ENCODE measurements at places on chromosomes 13 and 19.

DNA sequence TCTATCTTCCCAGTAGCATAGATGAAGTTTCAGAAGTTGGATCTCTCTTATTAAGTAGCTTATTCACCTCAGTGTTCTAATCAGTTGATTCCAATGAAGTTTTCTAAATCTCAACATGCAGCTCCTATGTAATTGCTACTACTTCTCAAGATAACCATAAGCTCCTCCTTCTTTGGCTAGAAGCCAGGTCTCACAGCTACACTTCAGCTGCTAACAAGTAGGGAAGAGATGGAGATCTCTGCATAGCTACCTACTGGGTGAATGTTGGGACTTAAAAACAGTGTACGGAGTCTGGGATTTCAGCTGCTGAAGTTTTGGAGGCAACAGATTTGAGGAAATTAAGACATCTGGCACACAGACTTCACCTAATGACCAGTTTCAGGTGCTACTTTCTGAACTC is 661.0 kb downstream of the SLITRK1 start:
- peak; percentile 16 for DNase-seq

GRCh38 chr13:48437371-48437770 is 24.5 kb upstream of the LPAR6 start:
- DNase-seq = peak; percentile 39

- DNase-seq = no peak
Observed at GRCh38 chr19:5130371-5131030, 161.6 kb downstream of the KDM4B start.

DNA sequence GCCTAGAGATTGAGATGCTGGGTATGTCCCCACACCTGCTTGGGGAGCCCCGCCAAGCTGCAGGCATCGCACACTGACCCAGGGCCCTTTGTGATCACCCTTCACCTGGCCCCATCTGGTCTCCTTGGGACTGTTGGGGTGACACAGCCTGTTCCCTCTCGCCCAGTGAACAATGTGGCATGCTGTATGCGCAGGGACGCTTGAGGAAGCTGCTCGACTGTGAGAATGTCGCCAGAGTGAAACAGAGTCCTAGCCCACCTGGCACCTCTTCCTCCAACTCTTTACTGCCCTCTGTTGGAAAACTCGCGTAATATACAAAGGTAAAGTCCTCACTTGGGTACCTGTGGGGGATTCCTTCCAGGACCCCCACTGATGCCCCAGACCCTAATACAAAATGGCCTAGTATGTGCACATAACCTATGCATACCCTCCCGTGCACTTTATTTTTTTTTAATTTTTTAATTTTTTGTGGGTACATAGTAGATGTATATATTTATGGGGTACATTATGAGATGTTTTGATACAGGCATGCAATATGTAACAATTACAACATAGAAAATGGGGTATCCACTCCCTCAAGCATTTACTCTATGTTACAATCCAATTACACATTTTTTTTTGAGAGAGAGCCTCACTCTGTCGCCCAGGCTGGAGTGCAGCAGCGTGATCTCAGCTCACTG is 9.0 kb downstream of the BLOC1S3 start:
- DNase-seq = no peak

DNA sequence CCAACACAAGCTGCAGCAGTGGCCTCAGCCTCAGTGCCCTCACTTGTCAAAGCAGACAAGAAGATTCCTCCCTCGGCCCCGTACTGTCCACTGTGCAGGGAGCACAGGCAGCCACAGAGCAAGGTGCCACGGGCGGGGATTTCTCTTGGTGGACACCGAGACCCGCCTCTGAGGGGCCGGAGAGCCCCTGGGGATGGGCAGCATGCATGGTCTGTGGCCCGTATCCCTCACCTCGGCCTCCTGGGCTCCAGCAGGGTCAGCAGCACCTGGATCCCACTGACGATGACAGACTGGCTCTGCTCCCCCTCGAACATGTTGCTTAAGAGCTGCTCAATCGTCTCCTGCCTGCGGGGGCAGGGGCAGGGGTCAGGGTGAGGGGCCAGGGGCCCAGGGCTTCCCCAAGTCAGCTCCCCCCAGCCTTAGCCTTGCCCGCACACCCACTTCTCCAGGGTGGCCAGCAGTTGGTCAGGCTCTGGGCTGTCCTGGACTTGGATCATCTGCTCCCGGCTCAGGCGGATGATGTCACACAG is 13.4 kb upstream of the TMEM86B start:
- no peak for DNase-seq
